ENCODE measurements at places on chromosomes 12 and 14.

GRCh38 chr12:7091171-7091570, 1.1 kb downstream of the C1R start:
- DNase-seq: no peak

- no peak for DNase-seq
Observed at GRCh38 chr12:104740668-104741067, 217.4 kb downstream of the SLC41A2 start.

- no peak for DNase-seq
Observed at GRCh38 chr12:109581856-109582255, 8.3 kb downstream of the MVK start.

GRCh38 chr12:117028254-117028653, 71.0 kb downstream of the TESC start:
- no peak for DNase-seq

- DNase-seq: no peak
Observed at GRCh38 chr14:100359881-100360280, 36.7 kb downstream of the SLC25A47 start.
